ENCODE measurements at places on chromosomes 4 and X.

DNA sequence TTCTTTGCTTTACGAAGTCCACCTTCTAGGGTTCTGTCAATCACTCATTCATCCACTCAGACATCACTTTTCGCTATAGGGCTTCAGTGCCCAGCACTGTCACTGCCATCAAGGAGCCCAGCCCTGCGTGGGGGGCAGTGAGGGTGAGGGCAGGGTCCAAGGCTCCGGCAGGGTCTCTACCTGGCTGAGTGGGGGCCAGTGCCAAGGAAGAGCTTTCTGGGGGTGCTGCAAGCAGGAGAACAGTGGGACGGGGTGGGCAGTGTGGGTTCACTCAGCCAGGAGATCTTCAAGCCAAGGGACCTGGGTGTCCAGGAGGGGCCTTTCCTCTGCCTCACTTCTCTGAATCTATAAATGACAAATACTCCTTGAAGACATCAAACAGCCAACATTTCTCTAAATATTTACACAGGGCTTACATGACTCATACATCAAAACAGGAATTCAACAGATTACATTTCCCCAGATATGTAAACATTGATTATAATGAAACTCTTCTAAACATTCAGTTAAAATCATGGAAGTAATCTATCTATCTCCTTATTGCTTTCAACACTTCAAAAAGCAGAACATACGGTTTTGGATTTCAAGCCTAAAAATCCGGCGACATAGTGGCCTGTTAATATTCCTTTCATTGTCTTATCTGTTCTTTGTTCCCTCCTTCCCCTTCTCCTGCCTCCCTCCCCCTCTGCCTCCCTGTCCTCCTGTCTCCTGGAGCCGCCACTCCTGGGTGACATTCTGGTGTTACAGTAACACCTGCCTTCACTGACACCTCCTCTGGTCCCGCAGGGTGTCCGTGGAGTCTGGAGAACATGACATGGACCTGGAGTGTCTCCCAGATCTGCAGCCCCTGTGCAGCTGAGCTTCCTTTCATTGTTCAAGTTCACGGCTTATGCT, 94.4 kb upstream of the ADRA2C start:
- no peak for DNase-seq

DNA sequence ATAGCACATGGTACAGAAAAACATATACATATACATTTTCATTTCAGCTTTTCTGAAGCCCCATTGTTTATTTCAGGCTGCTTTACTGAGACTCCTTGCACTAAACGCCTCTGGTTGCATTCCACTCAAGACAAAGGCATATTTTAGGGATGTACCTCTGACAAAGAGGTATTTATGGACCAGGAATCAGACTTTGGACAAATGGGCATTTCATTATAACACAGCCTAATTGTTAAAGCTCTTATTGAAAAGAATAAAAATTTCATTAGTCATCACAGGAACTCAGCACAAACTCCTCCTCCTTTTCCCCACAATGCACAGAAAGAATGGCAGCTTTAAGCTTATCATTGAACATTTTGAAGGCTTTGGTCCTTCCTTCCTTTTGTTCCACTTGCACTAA, 62.9 kb upstream of the UGT8 start:
- DNase-seq = no peak

- peak; percentile 71 for DNase-seq
Observed at GRCh38 chr4:40552536-40552935, 77.1 kb downstream of the RBM47 start.

- no peak for DNase-seq
Observed at GRCh38 chrX:2490634-2491033, 10.1 kb downstream of the DHRSX start.

GRCh38 chr4:186624951-186625350, 69.6 kb upstream of the MTNR1A start:
- DNase-seq = peak; percentile 47

DNA sequence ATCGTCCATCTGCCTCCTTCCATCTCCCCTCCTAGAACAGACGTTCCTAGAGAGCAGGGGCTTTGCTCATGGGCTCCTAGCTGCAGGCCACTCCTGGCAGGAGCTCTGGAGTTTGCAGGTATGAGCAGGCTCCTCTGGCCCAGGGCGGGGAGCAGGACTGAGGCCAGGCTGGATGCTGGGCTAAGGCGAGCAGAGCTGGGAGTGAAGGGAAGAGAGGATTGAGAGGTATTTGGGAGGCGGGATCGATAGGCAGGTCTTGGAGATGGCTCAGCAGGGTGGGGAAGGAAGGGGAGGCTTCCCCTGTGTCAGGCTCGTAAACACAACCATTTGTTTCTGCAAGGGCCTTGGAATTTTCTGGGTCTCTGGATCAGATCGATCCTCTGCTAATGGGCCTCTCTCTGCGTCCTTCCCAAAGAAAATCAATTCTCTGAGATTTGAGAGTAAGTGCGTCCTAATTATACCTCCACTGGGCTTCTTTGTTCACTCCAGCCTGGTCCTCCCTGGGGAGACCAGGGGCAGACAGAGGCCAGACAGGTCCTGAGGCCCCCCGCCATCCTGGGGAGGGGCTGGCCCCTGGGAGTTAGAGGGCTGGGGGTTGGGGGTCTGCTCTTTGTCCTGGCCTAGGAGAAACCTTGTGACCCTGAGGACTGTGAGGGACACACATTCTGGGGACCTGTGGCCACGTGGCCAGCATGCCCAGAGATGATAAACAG, 94.8 kb upstream of the PSAPL1 start:
- no peak for DNase-seq
